ENCODE measurements at places on chromosomes 2 and 18.

DNA sequence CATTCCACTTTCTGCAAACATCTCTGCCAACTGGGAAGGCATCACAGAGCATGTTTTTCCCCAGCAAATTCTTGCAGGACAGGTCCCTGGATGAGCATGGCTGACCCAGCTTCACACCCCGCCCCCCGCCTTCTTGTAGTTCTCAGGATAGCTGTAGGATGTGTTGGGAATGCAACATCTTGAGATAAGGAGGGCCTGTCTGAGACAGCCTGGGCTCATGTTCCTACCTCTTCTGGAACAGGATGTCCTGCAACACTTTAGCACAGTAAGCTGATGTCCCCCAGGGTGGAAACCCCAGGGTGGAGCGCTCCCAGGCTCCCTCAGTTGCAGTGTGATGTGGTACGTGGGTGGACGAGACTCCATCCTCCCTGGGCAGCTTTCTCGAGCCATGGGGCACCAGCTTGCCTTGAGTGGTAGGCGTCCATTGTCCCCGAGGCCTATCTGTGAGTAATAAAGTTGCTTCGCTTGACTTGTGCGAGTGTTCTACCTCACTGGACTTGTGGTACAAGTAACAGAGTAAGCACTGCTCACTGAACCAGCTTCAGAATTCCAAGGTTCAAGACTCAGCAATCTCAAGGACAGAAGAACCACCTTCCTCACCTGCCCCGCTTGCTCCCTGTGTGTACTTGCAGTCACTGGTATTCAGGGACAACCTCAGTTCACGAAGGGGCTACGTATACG lies 48.6 kb downstream of the EMX1 start:
- DNase-seq: no peak

DNA sequence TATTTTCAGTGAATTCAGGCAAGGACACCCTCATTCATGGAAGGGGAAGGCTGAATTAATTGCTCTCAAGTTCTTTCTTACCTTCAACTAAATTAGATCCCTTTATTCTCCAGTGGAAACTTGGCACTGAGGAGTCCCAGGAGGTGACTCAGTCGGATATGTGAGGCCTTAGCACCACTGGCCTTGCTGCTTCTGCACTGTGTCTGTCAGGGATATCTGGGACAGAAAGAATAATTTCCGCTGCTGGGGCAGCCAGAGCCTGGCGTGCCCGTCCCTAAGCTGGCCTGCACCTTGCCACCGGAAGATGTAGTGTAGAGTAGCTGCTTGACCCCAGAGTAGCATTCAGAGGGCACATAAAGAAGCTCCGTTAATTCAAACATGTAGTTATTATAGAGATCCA lies 53.4 kb downstream of the LIMS1 start:
- DNase-seq: no peak

- DNase-seq: no peak
Observed at GRCh38 chr18:74268933-74269620, 22.7 kb downstream of the CYB5A start.

- no peak for DNase-seq
Observed at GRCh38 chr2:202133909-202134265, 60.8 kb downstream of the KIAA2012 start.

DNA sequence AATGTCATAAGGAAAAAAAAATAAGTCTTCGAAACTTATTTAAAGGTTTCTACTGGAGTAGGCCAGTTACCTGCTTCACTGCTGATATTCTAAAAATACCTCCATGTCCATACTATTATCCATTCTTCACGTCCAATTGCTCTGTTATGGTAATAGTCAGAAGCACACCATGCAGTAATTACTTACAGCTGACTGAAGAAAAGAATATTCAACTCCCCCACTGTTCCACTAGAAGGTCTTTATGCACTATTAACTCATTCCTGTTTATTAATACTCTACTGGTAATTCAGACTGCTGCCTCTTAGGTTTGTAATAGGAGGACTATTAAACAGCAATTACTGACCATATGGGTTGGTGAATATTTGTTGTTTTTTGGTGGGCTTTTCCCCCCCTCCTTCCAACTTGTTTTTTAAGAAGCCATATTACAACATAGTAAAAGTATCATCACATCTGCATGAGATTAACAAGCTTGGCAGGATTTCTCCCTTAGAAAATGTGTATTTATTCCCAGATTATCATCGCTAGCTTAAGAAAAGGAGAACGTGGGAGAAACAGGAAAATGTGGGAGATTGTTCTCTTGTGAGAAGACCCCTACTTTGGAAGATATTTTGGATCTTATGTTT lies 806.4 kb upstream of the FANCL start:
- no peak for DNase-seq

- no peak for DNase-seq
Observed at GRCh38 chr2:62176801-62177200, 19.1 kb upstream of the B3GNT2 start.

DNA sequence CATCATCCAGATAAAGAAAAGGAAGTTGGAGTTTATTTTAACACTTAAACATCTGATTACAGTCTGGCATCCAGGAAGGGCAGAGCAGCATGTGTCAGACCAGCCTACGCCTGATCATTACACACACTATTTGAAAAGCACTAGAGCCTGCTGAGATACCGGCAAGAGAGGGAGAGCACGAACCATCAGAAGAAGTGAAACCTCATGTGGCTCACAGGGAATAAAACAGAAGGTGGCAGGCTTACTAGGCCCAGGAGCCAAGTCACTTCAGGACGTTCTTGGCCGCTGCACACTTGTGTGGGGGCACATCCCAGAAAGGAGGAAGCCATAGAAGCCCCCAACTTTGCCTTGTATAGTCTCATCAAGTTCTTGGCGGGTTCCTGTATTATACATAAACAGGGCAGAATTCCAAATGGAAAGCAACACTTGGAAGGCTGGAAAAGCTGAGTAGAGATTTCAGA lies 105.5 kb downstream of the UGGT1 start:
- DNase-seq: peak; percentile 16

- no peak for DNase-seq
Observed at GRCh38 chr18:27901424-27902226, 275.3 kb downstream of the CDH2 start.

GRCh38 chr18:74604361-74604760 lies 6.7 kb downstream of the ZNF407 start:
- no peak for DNase-seq

DNA sequence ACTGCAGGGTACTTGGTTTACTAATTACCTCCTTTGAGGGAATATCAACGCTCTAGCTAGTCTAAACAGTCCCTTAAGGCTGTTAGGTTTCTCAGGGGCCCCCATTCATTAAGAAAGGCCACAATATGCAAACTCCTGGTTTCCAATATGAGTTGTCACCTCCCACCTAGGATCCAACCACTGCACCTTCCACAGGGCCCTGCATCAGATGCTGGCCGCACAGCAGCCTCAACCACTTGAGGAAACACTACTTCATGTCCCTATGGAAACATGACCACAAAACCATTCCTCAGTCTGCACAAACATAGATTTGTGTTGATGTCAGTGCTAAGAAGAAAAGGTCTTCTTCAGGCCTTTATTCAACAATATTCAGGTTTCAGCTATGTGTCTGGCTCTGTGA lies 40.9 kb downstream of the STAT4 start:
- peak; percentile 54 for DNase-seq

GRCh38 chr2:202604699-202605098 lies 30.1 kb upstream of the FAM117B start:
- no peak for DNase-seq

- no peak for DNase-seq
Observed at GRCh38 chr18:42417189-42417588, 462.2 kb downstream of the PIK3C3 start.

- DNase-seq: no peak
Observed at GRCh38 chr2:100214265-100214971, 72.0 kb upstream of the AFF3 start.

- DNase-seq: no peak
Observed at GRCh38 chr2:68256093-68256450, 3.7 kb upstream of the PPP3R1 start.

DNA sequence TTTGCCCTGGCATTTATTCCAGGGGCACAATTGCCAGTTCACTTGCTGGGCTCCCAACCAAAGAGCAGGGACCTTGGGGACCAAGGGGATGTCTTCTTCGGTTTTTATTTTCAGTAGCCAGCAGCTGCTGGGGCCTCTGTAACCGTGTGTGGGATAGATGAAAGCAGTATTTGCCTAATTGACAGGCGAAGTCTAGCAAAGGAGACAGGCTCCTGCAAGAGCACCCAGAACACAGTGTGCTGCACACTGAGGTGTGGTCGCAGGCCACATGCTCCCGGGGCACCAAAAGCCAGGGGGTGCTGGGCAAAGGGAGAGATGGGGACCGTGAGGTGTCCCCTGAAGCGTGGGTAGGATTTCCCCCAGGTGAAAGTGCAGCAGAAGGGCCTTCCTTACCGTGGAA lies 5.3 kb downstream of the SAG start:
- no peak for DNase-seq

DNA sequence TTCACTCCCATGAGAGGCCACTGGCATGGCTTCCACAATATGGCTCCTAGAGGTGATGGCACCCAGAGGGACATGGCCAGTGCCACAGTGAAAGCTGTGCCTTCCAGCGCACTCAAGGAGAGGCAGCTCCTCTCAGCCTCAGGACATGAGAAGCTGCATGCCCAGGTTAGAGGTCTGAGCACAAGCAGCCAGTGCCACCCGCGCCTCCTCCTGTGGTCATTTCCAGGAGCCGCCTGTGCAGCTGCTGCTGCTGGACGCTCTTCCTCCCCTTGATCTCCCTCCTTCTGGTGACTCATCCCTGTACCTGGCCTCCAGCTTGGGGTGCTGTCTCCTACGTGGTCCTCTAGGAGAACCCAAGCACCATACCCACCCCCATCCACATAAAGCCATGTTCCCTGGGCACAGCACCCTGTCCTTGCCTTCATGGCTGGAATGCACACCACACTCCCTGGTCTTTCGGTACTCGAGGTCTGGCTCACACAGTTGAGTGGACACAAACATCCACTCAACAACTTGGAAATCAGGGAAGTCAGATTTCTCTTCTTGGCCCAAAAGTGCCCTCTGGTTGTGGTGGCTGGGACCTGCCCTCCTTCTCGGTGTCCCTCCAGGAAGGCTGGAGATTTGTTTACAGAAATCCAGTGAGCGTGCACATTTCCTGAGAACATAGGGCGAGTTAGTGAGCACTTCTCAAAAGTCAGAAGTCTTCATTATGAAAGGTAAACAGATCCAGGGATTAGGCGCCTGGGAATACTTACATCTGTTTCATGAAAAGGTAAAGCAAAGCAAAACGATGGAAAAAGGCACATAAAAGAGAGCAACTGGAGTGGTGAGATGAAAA lies 96.7 kb downstream of the EIPR1 start:
- DNase-seq: no peak

GRCh38 chr18:30763902-30764350 lies 278.6 kb downstream of the DSC3 start:
- DNase-seq: no peak

GRCh38 chr18:63514888-63515678 lies 27.1 kb upstream of the SERPINB12 start:
- no peak for DNase-seq

GRCh38 chr2:19378939-19379338 lies 20.5 kb upstream of the OSR1 start:
- DNase-seq: no peak

GRCh38 chr2:95165030-95165370 lies 609 bp upstream of the ZNF2 start:
- DNase-seq: no peak

- no peak for DNase-seq
Observed at GRCh38 chr2:29715655-29716054, 205.7 kb downstream of the ALK start.

DNA sequence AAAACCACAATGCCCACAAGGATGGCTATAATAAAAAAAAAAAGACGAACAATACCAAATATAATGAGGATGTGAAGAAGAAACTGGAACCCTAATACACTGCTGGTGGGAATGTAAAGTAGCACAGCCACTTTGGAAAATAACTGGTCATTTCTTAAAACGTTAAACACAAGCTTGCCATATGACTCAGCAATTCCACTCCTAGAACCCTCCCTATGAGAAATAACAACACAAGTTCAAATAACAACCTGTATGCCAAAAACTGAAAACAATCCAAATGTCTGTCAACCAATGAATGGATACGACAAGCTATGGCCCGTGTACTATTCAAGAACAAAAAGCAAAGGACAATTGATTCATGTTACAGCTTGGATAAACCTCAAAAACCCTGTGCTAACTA lies 7.0 kb upstream of the ALPK2 start:
- DNase-seq: no peak

DNA sequence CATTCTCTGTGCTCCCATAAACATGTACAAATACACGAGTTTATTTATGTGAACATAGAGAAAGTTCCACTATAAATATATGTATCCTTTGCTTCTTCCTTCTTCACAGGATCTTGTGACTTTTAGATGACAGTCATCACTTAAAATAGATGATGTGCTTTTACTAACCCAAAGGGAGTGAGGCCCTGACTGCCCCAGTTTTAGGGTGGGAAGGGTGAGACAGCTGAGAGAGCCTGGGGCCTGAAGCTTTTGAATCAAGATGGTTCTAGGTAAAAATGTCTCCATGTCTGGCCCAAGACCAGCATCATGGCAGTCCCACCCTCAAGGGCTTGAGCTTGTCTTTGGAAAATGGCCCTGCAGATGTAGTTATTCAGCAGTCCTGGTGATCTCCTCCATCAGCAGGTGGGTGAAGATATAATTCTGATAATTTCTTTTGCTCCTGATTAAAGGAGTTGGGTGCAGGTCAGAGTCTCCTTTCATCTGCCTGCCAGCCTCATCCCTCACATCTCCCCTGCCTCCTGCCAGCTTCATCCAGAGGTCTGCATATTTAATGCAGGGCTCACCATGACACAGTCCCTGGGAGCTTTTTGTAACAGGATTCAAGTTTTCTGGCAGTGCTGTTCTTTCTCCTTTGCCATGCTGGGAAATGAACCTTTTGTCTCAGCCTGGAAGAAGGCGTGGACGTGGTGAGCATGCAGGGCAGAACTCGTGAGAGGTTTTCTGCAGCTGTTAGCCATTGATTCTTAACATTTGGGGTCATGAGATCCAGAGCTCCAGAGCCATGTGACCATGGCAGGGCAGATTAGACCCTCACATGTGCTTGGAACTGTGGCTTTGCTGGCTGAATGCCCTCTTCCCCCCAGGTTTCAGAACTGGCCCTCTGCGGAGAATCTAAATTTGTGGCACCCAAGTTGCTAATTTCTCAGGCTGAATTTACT lies 2.7 kb downstream of the HRH4 start:
- DNase-seq: no peak

GRCh38 chr2:3956892-3957291 lies 253.5 kb downstream of the DCDC2C start:
- no peak for DNase-seq

GRCh38 chr18:9097349-9097748 lies 5.2 kb upstream of the NDUFV2 start:
- peak; percentile 46 for DNase-seq

DNA sequence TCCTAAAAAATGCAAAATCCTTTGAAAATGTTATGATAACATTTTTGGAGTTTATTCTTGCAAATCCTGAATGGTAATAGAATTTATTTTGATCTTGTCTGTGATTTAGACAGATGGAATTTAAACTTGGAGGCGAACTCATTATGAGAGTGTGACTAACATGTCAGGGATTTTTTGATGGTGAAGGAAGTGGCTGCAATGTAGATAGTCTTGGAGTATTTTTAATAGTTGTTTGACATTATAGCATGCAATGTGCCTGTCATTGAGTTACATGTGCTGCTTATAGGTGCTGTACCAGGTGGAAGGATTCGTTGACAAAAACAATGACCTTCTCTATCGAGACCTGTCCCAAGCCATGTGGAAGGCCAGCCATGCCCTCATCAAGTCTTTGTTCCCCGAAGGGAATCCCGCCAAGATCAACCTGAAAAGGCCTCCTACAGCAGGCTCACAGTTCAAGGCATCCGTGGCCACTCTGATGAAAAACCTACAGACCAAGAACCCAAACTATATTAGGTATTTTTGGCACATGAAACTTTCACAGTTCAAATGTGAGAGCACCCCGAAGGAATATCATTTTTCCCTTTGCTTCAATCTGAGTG lies 141.8 kb downstream of the MYO1B start:
- no peak for DNase-seq

All from activated CD4-positive, alpha-beta memory T cell treated with anti-CD3 and anti-CD28 coated beads for 36 hours (primary cell).